Astrocyte (in vitro differentiated cells and primary cell): ENCODE measurements at places on chromosomes 16 and 17. TPM values are rescaled to one million over a fixed set of nuclear protein-coding genes. Genes with fewer than 3 reads are reported as not detected.
A peak's percentile ranks its signal among the peaks of the same experiment; 100 is the strongest.

ZPBP2 gene
- not detected in 2 replicates for total RNA-seq

DNA sequence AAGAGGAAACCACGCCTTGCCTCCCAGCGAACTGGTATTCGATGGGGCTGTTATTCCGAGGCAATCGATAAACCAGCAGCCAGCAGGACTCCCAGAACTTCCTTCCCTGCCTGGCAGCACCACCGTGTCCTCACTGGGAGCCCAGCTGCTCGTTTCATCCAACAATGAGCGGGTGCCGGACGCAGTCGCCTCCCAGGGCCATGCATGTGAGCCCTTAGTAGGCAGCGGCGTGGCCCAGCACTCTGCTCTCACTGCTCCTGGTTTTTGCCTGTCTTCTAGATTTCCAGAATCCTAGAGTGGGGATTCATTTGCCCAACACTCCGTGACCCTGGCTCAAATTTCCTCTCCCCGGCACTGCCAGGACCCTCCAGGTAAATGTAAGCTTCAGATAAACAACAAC lies 29.1 kb upstream of the RASD1 start:
- H3K27me3 ChIP-seq = no peaks in the 10 kb centered on the region
- no peaks in the 10 kb centered on the region for H3K4me1 ChIP-seq
- no peaks in the 10 kb centered on the region for H3K36me3 ChIP-seq
- H3K4me3 ChIP-seq = no peak overlapping the region
- no peak for DNase-seq

DNA sequence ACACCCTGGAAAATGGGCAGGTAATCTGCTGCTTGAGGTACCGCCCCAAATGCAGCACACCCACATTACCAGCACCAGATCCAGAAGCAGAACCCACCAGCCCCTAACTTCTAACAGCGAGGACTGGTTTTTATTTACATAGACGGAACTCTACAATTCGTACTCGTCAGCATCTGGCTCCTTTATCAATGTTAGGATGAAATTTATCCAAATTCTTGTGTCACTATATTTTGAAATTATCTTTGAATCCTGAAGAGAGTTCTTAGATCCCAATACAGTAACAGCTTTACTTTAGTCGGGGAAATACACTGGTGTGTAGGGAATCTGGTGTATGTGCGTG lies 332 bp upstream of the ALG1 start:
- no peak for DNase-seq
- H3K27ac ChIP-seq = peak overlapping the region; percentile 78
- peak overlapping the region; percentile 86 for H3K4me3 ChIP-seq
- peaks cover 4% of the 10 kb centered on the region for H3K27me3 ChIP-seq
- H3K4me1 ChIP-seq = peaks cover 11% of the 10 kb centered on the region

DNA sequence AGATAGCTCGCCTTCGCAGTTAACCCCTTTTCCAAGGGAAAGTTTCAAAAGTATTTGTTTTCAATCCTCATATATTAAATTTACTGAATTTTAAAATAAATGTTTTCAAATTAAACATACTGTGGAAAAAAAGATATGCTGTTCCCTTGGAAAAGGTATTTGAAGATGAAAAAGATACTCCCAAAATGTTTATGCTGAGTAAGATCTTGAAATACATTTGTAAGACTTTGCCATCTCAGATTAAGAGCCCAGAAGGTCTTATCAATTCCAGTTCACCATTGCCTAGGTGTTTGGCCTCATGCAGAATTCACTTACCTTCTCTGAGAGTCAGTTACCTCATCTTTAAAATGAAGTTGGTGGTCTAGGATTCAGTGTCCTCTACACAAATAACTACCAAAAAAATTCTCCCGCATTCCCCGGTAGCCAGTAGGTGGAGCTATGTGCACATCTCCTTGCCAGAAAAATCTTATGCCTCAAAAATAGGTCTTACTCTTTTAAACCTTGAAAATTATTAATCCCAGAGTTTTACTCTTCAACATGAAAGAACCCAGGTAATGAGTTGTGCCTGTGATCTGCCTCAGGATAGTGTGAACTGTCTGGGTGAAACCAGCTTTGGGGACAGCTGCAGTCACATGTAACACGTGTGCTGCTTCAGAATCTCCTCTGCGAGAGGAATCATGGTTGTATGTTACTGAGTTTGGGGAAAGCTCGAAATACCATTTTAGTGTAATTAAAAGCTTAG lies 178.3 kb downstream of the MRTFB start:
- DNase-seq = no peak
- no peak overlapping the region for H3K27ac ChIP-seq
- H3K27me3 ChIP-seq = no peaks in the 10 kb centered on the region

CCL8 gene
- not detected in 2 replicates for total RNA-seq

DNA sequence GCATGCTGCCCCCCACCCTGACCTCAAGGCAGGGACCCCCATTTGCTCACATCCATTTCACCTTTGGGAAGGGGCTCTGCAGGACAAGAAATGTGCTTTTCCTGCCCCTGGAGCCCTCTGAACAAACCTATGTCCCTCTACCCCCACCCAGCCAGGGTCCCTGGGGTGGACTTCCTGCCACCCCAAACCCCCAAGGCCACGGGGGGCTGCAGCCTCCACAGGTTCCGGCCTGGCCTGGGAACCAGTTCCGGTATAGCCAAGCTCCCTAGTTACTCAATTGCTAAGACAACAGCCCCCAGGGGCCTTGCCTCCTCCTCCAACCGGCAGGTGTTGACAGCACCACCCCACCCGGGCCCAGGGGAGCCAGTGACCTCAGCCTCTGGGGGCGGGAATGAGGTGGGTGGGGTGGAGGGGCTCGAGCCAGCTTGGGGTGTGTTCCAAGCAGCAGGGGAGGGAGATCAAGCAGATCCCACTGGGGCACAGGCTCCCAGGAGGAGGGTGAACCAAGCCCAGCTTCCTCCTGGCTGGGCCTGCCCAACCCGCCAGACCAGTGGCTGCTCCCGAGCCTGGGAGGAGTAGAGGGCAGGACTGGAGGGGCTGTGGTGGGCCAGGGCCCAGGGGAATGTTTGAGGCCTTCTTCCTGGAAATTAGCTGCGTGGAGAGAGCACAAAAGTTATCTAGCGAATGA lies 6.6 kb downstream of the PNMT start:
- no peaks in the 10 kb centered on the region for H3K4me1 ChIP-seq
- no peak overlapping the region for H3K27ac ChIP-seq
- H3K27me3 ChIP-seq = peaks cover 15% of the 10 kb centered on the region
- no peaks in the 10 kb centered on the region for H3K36me3 ChIP-seq
- no peak for DNase-seq

DNA sequence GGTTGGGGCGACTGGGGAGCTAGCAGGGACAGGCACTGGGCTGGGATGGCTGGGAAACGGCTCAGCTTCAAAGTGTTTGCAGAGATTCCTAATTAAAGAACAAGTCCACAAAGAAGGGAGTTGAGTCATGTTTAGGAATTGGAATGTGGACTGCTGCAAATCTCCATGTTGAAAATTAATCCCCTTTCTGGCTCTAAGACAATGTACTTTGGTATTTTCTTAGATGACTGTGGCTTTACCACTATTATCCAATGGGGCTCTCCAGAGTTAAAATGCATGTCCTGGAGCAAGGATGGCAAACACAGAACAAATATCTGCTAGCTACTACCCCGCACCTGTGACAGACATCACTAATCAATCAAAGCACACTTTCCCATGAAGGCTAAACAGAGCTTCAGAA lies 22.2 kb upstream of the WSCD1 start:
- no peaks in the 10 kb centered on the region for H3K36me3 ChIP-seq
- no peak overlapping the region for H3K27ac ChIP-seq
- DNase-seq = peak; percentile 55
- H3K4me3 ChIP-seq = no peak overlapping the region
- peaks cover 2% of the 10 kb centered on the region for H3K4me1 ChIP-seq
